ENCODE measurements at places on chromosomes 13 and 19.
A peak's percentile ranks its signal among the peaks of the same experiment; 100 is the strongest.

DNA sequence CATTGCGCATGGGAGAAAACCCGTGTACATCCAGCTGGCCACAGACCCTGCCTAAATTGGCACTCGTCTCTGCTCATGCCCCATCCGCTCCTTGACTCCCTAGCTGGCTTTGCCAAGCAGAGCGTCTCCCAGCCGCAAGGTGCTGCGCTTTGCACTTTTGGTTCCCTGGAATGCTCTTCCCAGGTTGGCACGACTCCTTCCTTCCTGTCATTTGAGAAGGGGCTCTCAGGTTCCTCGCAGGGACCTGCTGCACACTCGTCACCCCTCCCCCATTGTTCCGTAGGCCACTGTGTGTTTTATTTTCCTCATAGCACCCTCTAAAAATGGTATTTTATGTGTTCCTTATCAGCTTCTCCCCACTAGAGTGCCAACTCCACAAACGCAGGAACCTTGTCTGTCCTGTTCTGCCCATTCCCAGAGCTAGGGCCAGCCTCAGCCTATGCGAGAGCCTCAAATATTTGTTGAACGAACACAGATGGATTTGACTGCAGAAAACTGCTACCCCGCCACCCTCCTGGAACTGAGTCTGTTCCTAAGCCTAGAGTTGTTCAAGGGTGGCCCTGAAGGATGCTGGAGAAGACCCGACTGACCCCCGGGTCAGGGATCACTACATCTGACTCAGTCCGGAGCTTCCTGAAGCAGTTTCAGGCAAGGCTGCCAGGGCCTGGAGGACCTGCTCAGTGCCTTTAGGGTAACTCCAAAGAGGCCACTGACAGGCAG, 8.4 kb upstream of the CEBPA start:
- no peak for DNase-seq

DNA sequence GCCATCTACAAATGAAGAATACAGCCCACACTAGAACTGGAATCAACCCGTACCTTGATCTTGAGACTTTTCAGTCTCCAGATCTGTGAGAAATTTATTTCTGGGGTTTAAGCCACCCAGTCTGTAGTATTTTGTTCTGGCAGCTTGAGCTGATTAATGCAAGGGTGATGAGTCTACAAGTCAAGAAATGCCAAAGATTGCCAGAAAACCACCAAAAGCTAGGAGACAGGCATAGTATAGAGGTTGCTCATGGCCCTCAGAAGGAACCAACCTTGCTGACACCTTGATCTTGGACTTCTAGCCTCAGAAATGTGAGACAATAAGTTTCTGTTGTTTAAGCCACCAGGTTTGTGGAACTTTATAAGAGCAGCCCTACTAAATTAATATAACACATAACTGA, 428.2 kb upstream of the KLF12 start:
- no peak for DNase-seq

GRCh38 chr19:8085598-8086408, 33.2 kb downstream of the CCL25 start:
- peak; percentile 67 for DNase-seq

DNA sequence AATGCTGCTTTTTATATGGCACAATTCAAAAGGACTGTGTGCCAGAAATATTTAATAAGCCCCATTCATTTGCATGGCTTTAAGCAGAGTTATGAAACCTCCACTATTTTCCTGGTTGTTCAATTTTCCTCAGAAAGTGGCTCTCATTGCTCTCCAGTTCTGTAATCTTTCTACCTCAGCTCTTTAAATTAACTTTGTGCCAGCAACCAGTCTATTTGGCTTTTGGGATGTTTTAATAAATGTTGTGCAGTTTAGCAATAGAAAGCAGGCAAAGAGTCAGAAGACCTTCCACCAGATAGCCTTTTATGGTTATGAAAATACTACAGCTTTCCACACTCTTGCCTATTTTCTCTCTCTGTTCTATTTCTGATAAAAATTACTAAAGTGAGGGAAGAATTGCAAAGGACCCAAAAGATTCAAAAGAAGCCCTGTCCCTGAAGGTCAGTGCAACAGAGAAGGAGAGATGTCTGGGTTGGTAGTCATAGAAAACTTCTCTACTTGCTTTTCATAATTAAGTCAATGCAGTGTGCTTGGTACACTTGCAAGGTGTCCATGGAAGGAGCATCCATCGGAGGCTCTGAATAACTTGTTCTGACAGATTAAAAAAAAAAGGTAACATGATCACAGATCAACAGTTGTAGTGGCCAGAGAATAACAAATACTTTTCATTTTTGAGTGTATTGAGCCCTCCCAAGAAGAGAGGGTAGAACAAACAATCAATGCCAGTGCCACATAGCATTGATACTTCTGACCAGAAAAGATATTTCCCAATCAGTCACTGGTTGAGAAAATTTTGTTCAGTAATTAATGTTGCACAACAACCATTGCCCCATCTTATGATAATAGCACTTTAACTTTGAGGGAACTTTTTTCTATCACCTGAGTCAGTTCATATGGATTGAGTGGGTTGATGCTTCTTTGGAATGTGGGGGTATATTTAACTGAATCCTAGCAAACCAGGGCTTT, 48.4 kb upstream of the SPRY2 start:
- no peak for DNase-seq

DNA sequence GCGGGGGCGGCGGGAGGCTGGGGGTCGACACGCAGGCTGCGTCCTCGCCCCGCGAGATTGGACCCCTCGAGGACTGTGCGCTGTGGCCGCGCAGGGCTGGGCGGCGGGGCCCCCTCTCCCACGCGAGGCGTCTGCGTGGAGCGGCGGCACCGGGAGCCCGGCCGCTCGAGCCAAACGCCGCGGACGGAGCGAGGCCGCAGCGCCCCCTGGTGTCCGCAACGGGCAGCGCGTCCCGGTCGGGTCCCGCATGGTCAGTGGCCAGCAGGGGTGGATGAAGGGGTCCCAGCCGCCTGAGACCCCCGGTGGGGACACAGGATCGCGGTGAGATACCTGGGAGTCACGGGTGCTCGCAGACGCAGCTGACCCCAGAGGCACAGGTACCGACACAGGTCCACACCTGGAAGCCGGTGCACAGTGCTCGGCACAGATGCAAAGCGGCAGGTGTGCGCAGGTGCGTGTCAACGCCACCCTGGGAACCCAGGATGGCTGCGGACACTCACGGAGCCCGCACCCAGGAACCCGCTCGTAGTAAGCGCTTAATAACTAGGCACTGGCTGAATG, 2.1 kb upstream of the CIRBP start:
- DNase-seq, result peak; percentile 65

GRCh38 chr13:81606074-81606473, 1265.1 kb upstream of the SPRY2 start:
- no peak for DNase-seq

DNA sequence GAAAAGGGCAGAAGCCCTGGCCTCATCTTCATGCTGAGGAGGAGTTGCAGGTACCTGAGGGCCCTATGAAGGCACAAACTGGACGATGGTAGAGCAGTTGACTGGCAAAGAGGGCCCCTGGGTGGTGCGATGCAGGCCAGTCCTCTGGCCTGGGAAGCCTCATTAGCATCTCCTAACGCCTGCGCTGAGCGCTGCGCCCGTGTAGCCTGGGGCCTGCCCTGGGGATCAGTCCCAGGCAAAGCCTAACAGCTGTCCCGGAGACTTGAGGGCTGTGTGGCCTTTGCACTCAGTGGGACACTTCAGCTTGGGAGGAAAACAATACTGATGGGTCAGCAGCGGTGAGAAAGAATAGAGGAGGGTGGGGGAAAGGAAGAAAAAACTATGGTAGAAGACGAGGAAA, 187.7 kb downstream of the RAP2A start:
- no peak for DNase-seq

GRCh38 chr19:49335071-49335783, at the start of gene CD37:
Gene CD37 (plus strand): TSS chr19:49335406. CDS start chr19:49335541, 135 bp downstream.
- peak; percentile 81 for DNase-seq

- no peak for DNase-seq
These were observed 118.8 kb downstream of the NUFIP1 start for GRCh38 chr13:44870456-44870929.

DNA sequence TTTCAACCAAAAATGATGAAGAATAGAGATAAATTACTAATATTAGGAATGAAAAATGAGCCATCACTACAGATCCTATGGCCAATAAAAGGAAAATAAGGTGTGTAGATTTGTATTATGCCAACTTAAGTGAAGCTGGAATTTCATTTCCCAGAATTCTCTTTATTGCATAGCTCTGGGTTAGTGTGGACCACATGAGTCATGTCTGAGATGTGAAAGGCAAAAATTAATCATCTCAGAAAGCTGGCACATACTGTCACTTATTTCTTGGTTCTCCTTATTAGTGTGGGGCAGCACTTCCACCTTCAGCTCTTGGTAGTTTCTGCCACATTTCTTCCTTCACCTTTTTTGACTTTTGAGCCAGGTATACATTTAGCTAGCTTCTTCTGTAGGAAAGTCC, 82.6 kb downstream of the KATNAL1 start:
- no peak for DNase-seq

DNA sequence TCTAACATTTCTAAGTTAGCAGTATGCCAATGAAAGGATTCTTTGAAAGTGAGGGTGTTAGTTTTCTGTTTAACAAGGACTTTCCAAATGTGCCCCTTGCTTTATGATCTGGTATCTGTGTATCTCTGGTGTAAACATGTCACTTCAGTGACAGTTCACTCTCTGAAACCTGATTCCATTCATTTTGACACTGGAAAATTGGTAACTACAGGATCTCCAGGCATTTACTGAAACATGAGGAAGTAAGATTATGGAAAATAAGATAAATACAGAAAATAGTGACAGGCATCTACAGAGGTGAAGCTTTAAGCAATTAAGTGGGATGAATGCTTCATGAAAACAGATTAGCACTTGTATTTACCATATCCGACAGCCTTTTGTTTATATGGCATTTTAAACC, 101.6 kb upstream of the MYO16 start:
- no peak for DNase-seq

- no peak for DNase-seq
These were observed 5.4 kb downstream of the IGSF23 start for GRCh38 chr19:44618640-44619357.

GRCh38 chr19:42244347-42245220, 2.2 kb upstream of the GSK3A start:
- DNase-seq, result peak; percentile 98

DNA sequence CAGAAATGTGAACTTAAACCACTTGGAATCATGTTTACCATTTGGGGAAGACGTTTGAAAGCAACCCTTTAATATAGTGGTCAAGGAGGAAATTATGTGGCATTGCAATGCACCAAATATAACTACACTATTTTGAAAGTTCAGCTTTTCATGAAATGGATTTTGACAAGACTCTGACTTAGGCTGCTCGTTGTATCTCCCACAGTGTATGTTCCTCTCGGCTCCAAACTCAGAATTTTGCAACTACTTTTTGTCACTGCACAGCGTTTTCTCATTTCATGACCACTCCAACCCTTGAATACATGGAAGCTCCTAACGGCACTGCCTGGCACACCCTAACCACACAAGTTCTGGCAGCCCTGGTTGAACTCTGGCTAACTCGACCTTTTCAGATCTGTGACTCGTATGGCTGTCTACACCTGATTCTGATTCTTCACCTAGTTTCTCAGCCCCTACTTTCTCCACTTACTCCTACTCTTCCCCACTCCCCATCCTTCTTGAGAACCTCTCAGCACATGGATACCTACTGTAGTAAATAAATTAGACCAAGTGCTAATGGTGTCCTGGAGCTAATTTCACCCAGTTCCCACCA, 7.0 kb upstream of the POMP start:
- DNase-seq, result peak; percentile 58

DNA sequence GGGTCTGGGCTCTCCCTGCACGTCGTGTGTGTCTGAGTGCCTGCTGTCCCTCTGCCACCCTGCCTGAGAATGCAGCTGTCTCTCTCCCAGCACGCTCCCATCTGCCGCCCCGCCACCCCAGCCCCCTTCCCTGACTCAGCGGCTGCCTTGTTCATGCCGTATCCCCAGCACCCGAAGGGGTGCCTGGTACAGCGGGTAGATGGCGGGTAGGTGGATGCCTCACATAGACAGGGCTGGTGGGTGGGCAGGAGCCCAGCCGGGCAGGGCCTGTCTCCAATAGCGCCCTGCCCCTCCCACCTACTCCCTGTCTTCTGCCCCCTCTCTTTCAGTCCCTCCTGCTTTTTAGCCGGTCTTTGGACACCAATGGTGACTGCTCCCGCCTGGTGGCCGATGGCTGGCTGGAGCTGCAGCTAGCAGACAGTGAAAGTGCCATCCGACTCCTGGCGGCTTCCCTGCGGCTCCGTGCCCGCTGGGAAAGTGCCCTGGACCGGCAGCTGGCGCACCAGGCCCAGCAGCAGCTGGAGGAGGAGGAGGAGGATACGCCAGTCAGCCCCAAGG, 30.3 kb downstream of the DHX34 start:
- no peak for DNase-seq

DNA sequence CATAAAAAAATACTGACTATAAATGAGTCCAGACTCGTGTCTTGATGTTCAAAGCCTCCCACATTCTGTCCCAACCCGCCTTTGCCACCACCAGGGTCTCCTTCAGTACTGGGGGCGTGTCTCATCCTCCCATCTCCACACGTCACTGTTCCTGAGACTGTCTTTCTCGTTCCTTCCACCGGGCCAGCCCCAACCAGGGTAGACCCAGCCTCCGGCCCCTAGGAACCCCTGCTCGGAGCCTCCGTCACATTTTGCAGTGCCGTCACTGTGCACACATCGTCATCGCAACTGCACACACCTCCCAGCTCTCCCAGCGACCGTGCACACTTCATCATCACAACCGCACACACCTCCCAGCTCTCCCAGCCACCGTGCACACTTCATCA, 73.4 kb downstream of the SPACA7 start:
- DNase-seq, result no peak

GRCh38 chr13:58728126-58728525, 1096.6 kb downstream of the PCDH17 start:
- no peak for DNase-seq

GRCh38 chr13:37143911-37144310, 38.4 kb upstream of the CSNK1A1L start:
- DNase-seq, result no peak

- DNase-seq, result no peak
These were observed 2.0 kb upstream of the PSG6 start for GRCh38 chr19:42919757-42920079.

GRCh38 chr19:57280962-57281400, 696 bp downstream of the ZNF460 start:
- peak; percentile 35 for DNase-seq

GRCh38 chr13:19952850-19953249, 5.7 kb upstream of the ZMYM2 start:
- DNase-seq, result no peak

- DNase-seq, result no peak
These were observed 17.2 kb upstream of the SLITRK6 start for GRCh38 chr13:85816413-85816812.

DNA sequence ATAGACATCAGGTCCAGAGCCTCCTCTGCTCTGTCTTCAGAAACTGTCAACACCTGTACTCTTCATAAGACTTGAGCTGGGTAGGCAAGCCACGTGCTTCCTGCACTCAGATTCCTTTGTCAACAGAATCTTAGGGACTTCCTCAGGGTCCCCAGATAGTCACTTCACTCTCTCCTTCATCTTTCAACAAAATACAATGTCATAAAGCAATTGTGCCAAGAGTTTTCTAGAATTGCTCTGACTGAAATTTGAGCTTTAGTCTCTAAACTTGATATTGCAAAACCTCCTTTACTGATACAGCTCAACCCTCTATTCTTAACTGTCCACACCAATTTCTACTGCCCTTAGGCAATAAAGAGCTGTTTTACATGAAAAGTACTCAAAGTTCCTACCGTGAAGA, 179.9 kb downstream of the IRS2 start:
- DNase-seq, result no peak

- DNase-seq, result peak; percentile 35
These were observed 6.1 kb downstream of the ZNF700 start for GRCh38 chr19:11931051-11931450.
